Memory B cell (primary cell): ENCODE measurements at places on chromosomes 6 and 20.
A peak's percentile ranks its signal among the peaks of the same experiment; 100 is the strongest.

DNA sequence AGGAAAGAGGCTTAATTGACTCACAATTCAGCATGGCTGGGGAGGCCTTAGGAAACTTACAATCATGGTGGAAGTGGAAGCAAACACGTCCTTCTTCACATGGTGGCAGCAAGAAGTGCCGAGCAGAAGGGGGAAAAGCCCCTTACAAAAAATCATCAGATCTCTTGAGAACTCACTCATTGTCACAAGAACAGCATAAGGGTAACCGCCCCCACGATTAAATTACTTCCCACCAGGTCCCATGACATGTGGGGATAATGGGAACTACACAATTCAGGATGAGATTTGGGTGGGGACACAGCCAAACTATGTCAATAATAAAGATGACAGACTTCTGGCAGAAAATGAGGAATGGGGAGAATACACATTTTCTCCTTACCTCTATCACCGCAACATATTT, 20.5 kb upstream of the OCSTAMP start:
- no peak for DNase-seq

DNA sequence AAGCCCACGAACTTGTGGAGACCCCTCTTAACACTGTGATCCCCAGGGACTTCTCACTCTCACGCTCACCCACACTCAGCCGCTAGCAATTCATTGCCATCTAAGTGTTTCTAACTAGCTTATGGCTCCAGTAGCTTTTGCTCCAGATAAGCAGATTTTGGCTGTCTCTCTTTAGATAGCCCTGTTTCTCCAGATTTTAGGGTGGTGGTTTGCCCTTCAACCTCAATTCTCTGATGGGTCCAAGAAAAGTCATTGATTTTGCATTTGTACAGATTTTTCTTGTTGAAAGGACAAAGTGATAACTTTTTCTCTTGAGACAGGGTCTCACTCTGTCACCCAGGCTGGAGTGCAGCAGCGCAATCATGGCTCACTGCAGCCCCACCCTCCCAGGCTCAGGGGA, 41.2 kb downstream of the NR2E1 start:
- DNase-seq, result no peak

- DNase-seq, result no peak
These were observed 83.4 kb downstream of the ELOVL4 start for GRCh38 chr6:79864001-79864400.

GRCh38 chr20:63819224-63819921, 11.7 kb downstream of the ZBTB46 start:
- DNase-seq, result no peak

GRCh38 chr6:41779336-41779735, 364 bp downstream of the FRS3 start:
- DNase-seq, result no peak

DNA sequence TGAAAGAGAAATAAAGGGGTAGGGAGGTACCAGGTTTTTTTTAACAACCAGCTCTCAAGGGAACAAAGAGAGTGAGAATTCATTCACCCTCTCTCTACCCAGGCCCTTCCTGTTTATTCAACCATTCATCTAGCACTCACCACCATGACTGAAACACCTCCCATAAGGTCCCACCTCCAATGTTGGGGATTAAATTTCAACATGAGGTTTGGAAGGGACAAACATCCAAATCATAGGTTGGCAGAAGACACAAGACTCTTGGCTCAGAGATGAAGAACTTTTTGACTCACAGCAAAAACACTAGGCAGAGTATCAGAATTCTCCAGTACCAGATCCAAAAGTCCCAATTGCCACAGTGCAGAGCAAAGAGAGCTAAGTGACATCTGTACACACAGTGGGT, 186.3 kb downstream of the EDN1 start:
- no peak for DNase-seq

DNA sequence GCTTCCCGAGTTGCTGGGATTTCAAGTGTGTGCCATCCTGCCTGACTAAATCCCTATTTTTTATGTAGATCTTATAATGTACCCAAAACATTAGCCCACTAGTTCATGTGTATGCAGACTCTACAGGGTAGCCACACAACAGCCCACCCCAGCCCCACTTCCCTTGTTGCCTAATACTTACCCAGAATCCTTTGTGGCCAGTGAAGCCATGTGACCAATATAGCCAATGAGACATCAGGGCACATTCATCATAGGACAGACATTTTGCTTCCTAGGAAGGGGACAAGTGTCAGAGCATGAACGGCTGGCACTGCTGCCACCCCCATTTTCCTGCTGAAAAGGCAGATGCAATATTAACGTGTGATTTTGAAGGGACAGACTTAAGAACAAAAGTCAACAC, 36.0 kb upstream of the TCP11 start:
- DNase-seq, result no peak

DNA sequence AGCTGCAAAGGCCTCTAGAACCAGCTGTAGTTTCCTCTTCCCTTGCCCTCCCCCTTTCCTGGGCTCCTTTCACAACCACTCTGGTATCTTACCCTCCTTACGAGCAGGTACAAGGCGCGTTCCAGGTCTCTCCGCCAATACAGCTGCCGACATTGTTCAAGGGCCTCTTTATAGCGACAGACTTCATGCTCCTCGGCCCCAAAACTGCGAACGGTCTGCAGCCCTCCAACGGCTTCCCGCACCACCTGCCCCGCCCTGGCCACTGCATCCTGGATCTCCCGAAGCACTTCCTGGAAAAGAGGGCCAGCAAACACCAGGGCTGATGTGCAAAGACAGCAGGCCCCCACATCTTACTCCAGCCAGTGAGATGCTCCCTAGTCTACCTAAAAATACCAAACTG, 6.0 kb downstream of the TAP2 start:
- no peak for DNase-seq

DNA sequence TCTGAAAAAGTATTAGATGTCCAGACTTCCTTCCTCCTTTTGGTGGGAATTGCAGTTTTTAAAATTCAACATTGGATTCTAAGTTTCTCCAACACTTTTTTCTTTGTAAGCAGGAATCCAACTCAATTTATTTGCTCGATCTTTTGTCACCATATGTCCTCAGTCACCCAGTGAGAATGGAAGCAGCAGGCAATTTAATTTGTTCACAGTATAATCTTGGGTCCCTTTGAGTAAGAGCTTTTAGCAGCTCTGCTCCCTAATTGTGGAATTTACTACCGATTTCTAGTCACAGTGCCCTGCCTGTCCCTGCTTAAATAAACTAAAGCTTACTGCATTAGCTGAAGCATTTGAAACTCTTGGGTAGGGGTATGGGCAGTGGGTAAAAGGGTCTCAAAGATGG, 98.6 kb downstream of the BTBD3 start:
- DNase-seq, result no peak

- no peak for DNase-seq
These were observed 3.5 kb upstream of the MAPK13 start for GRCh38 chr6:36126553-36127458.

- DNase-seq, result no peak
These were observed 159.7 kb upstream of the AHI1 start for GRCh38 chr6:135657207-135657606.

DNA sequence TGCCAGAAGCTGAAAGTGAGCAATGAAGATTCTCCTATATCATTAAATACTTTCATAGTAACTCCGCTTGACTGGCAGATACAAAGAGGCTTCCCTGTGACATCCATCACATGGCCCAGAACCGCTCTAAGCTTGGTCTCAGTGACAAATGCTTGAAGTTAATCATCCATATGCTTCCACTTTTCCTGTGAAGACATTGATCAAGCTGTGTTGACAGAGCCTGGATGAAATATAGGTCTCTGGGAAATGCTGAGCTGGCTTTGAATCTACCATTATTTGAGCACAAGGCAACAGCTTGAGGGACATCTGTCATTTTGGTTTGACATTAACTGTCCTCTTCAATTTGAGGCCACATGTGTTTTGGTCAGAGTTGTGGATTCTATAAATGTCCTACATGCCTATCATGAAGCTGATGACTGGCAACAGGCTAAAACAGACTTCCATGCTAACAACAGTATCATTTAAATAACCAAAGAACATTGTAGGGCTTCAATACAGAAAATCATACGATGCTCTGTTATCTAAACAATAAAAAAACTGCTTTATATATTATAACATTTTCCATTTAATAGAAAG, 402.2 kb upstream of the IRAK1BP1 start:
- DNase-seq, result no peak

DNA sequence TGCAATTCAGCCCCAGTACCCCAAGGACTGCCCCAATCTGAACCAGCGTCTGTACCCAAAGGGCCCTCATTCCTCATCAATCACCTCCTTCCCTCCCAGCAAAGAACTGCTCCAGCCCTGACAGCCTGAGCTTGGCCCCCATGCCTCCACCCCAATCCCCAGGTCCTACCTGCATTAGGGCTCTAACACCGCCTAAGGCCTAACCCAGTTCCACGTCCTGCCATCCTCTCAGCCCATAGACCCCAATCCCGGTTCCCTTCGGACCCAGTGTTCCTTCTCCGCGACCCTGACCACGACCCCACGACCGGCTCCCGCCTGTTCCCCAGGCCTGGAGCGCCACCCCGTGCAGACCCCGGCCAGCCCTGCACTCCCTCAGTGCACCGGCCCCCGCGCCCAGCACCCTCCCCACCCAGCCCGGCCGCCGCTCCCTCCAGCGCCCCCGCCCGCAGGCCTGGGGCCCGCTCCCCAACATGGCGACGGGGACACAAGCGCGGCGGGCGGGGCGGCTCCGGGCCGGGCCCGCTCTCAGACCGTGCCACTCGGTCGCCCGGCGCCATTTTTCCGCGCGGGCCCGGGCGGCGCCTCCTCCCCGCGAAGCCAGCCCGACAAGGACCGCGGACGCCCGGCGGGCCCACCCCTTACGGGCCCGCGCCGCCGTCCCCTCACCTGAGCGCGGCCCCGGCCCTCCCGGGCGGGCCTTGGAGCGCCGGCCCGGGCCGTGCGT, 483 bp downstream of the NCOA6 start:
- peak; percentile 60 for DNase-seq

DNA sequence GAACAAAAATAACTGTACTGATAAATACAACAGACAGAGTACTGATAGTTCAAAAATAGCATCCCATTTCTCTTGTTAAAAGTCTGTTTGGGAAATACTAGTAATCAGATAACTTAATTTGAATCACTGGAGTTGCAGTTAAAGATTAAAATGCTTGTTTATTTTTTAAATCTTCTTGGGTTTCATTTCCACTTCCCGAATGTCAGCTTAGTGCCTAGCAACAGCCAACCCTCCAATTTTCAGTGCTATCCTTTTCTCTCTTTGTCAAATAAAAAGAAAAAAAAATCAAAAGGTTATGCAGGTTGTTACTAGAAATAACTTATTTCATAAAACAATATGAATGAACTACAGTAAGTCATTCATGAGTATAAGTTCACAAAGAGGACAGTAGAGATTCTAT, 257.7 kb upstream of the STXBP5 start:
- no peak for DNase-seq

DNA sequence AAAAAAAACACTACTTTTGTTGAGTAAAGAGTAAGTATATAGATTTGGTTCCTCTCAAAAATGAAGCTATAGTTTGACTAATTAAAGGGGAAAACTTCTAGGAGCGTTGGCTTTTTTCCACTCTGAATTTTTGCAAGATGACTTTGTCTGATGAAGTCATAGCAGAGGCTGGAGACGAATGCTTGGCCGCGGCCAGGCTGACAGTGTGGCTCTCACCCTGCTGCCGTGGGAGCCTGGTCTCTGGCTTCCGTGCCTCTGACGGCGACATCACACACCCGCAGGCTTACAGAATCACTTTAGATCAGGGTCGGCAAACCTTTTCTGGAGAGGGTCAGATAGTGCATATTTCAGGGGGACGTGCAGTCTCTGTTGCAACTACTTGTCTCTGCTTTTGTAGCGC, 145.0 kb downstream of the PHACTR3 start:
- DNase-seq, result no peak

DNA sequence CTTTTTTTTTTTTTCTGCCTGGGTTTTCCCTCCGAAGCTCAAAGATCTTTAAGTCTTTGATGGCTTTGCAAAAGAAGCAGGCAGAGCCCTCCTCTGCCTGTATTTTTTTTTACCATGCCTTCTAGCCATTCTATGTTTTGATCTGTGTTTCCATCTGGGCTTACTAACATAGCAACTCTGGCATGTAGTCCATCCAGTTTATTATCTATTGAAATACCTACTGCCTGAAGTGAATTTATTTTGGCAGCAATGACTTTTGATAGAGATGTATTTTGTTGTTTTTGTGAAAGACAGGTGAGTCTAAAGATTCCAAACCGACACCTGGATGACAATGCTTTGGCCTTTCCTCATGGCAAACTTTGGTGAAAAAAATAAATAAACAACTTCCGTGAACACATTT, 1157.7 kb upstream of the MAP3K7 start:
- no peak for DNase-seq

- DNase-seq, result no peak
These were observed 8.7 kb upstream of the SRPK1 start for GRCh38 chr6:35929601-35930000.

GRCh38 chr20:41027366-41027765, 1.3 kb upstream of the TOP1 start:
- no peak for DNase-seq

DNA sequence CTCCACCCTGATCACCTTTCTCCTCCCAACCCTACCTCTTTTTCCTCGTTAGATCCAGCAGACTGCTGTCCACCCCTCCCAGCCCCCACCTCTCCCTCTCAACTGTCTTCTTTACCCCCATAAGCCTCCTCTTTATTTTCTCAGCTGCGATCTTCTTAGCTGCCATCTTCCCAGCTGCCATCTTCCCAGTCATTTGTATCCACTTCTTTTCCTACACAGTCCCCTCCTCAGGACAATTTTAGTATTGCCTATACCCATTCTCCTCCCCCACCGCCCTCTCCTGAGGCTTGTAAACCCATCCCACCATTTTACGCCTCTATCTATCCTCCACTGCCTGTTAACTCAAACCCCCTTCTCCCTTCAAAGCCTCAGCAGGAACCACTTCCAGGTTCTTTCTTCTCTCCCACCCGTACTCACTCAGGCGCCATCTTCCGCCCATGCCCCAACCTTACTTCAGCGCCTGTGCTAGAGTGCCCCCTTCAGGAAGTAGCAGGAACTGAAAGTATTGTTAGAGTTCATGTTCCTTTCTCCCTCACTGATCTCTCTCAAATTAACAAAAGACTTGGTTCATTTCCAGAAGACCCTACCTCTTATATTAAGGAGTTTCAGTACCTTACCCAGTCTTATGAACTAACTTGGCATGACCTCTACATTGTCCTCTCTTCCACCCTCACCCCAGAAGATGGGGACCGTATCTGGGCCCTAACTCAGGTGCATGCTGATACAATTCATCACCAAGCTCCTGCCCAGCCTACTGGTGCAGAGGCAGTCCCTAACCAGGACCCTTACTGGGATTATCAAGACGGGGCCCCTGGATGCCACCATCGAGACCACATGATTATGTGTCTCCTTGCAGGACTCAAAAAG, 236.0 kb downstream of the ADGRG6 start:
- DNase-seq, result no peak

DNA sequence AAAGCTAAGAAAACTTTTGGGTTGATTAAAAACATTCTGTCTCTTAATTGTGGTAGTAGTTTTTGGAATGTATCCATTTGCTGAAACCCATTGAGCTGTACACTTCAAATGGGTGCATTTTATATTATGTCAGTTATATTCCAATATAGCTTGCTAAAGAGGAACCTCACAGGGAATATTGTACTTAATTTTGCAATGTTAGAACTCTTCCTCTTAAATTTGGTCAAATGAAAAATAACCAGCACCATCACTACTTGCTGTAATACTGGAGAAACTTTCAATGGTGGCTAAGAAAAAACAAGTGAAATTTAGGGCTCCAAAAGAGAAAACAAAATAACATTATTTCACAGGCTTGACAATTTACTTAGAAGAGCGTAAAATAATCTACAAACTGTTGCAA, 651.5 kb downstream of the MAFB start:
- no peak for DNase-seq
